ENCODE measurements at places on chromosomes 6 and 20.

DNA sequence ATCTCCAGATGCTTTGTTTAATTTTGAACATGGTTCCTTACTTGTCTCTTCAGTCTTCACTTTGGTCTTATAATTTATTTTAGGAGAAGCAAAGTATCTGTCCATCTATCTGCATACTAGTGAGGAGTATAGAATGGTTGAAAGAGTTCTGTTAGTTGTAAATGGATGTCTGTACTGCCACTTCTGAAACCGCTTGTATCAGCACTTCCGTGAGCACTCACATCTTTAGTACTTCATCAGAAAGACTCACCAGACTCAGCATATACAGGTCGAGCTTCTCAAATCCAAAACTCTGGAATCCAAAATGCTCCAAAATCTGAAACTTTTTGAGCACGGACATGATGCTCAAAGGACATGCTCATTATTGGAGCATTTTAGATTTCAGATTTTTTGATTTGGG, 142.0 kb upstream of the GLP1R start:
- DNase-seq, result no peak

GRCh38 chr6:129730477-129731165, 20.6 kb upstream of the ARHGAP18 start:
- DNase-seq, result no peak

GRCh38 chr6:15893556-15894253, 230.9 kb upstream of the DTNBP1 start:
- no peak for DNase-seq

DNA sequence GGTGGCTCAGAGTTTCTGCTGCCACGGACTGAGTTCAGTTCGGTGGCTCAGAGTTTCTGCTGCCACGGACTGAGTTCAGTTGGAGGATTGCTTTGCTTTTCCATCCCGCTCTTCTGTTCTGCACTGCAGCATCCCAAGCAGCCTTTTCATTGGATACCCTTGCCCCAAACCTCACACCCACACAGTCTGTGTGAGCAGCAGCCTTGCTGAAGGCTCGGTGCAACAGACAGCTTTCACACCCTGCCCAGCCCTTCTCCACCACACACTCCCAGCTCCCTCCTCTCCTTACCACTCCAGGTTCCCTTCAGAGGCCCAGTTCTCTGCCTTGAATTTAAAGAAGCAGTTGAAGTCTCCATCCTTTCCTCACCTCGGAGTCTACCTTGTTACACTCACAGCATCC, 52.5 kb upstream of the CHD6 start:
- no peak for DNase-seq

DNA sequence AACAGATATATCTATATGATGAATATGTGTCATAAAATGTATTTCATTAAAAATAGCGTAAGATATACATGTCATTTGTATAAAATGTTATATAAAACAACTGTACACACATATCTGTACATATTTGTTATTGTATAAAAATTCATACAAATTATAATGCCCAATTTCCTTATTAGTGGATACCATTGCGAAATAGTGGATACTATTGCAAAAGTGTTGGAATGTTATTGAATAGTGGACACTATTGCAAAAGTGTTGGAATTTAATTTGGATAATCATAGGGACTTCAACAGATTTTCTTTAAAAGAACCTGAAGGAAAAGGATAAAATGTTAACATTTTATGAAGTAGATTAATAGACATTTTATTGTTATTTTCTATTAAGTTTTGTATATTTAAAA, 487.4 kb downstream of the HAO1 start:
- no peak for DNase-seq

GRCh38 chr6:46715141-46715540, 20.0 kb downstream of the PLA2G7 start:
- no peak for DNase-seq

GRCh38 chr6:151069641-151070040, 170.1 kb upstream of the AKAP12 start:
- DNase-seq, result no peak

DNA sequence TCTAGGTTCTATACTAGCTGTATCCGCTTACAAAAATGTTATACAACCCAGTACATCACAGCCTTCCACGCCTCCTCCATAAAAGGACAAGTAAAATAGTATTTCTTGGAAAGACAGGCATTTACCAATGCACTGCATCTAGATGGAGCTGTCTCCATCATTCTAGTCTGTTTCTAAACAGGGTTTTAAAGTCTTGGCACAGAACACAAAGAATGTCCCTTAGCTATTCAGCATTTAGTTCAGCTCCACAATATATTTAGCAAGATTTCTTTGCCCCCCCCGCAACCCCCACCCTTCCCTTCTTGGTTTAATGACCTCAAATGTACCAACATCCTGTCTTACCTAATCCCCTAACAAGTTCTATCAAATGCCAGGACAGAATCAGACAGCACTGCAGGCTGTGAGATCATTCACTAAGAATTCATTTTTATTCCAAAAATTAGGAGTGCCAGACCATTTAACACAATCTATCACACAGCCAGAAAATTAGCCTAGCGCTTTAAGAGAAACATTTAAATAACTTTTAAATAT, 198.6 kb downstream of the BACH2 start:
- no peak for DNase-seq

DNA sequence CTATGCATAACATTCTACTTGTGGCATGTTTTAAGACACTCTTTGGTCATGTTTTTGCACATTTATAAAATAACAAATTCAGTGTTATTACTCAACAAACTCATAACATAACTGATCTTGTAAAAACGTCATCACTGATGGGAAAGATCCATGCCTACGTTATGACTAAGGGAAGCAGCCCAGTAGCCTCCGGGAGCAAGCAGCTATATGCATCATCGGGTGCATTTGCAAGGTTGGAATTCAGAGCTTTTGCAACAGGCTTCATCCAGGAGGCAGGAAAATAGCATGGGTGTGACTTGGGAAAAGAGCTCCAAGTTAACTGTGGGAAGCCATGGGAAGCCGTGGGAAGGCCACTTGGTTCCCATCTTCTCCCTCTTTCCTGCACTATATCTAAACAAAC, 271.6 kb upstream of the SGK1 start:
- DNase-seq, result no peak

- no peak for DNase-seq
These were observed 37.3 kb downstream of the PREX1 start for GRCh38 chr20:48790473-48791003.

GRCh38 chr20:61699495-61700374, 365.9 kb downstream of the TAF4 start:
- no peak for DNase-seq

- no peak for DNase-seq
These were observed 43.1 kb downstream of the RRBP1 start for GRCh38 chr20:17638835-17639407.

GRCh38 chr6:107763946-107764345, 60.2 kb downstream of the SCML4 start:
- DNase-seq, result no peak

DNA sequence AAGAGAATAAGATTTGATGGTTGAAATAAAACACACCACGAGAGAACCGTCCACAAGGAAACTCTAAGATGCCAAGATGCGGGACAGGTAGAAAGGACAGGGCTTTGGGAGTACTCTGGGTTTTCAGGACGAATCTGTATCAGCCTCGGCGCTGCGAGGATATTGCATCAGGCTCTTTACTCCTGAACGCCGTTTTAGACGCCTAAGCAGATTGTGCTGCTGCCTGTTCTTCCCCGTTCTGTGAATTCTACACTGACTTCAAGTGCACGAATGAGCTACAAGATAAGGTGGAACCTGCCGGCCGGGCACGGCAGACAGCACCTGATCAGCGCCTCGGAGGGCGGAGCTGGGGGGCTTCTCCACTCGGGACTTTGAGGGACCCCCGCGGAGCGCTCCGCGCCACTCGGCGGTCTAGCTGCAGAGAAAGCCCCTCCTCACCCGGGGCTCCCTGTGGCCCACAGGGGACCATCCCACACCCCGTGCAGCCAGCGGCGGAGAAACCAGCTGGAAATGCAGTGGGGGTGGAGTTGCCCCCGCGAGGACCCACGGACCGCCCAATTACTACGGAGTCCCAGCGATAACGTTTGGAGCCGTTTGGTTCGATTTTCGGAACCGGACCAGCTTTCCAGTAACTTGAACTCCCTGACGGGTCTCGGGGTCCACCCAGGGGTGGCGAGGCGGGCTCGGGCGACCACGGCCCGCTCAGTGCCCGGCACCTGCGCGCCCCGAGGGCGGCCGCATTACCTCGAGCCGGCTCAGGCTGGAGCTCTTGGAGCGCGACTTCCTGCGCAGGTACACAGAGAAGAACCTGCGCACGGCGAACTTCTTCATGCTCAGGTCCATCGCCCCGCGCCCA, 646 bp downstream of the RPS6KA2 start:
- no peak for DNase-seq

- no peak for DNase-seq
These were observed 16.2 kb downstream of the HMGN4 start for GRCh38 chr6:26554447-26554696.

DNA sequence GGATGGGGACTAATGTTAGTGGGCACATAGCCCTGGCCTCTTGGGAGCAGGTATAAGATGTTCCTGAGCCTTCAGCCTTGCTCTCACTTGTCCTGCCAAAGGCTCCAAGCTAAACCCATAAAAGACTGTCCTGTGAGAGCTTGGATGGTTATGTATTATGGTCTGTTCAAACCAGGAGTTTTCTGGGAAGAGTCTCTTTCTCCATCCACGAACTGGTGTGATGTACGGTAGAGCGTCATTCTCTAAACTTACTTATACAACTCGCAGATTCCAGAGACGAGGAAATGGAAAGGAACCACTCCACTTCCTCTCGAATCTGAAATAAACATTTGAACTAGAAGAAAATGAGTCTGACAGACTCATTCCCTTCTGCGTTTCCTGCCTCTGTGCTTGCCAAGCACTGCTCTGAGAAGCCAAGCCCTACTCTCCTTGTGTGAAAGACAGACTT, 5.3 kb downstream of the SOBP start:
- DNase-seq, result no peak

GRCh38 chr6:79334674-79335073, 100.2 kb upstream of the HMGN3 start:
- no peak for DNase-seq

- no peak for DNase-seq
These were observed 1.6 kb upstream of the DDAH2 start for GRCh38 chr6:31730631-31731086.

GRCh38 chr6:137403443-137403842, 90.8 kb downstream of the OLIG3 start:
- no peak for DNase-seq

DNA sequence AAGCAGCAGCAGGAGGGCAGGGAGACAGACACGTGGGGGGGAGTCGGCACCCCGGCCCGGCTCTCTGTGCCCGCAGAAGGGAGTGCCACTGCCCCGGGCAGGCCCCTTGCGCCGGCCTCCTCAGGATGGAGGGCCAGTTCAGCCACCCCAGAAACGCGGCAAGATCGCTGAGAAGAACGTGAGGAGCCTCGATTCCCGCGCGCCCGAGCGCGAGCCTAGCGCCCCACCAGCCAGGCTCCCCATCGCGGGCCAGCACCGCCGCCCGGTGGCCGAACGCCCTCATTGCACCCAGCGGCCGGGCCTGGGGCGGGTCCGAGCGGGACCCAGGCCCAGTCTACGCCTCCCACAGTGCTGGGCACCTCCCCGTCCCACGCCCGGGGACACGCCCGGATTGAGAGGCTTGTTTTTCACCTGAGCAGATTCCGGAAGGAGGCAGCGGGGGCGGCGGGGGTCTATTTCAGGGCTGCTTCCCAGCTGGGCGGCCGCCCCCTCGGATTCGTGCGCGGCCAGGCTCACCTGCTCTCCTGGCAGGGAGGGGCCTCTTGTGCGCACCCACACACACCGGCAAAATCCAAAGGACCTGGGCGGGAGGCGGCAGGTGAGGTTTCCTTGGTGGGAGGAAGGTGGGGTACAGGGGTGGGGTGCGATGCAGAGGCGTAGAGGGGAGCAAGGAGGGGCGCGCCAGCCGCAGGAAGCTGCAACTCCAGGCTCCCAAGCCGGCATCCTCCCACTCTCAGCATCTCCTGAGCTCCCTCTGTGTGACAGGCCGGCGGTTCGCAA, 9.0 kb upstream of the GRM4 start:
- DNase-seq, result peak; percentile 63

- DNase-seq, result no peak
These were observed 231.0 kb downstream of the MEI4 start for GRCh38 chr6:77883851-77884250.

DNA sequence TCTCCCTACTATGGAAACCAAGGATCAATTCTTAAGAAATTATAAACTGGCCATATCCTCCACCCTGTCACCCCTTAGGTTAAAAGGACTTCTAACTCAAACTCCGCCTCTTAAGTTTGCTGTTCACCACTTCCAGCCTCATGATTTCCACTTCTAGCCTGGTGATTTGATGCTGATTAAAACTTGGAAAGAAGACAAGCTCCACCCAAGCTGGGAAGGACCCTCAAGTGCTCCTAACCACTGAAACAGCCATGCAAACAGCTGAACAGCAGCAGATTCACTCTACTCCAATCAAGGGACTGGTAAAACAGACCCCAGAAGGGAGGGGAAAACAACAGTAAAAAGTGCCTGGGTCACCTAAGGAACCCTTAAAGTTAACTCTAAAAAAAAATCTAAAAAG, 10.3 kb downstream of the LCA5 start:
- no peak for DNase-seq

GRCh38 chr6:53309059-53309900, 39.5 kb downstream of the ELOVL5 start:
- no peak for DNase-seq

GRCh38 chr6:170117111-170117972, 173.5 kb downstream of the DLL1 start:
- DNase-seq, result no peak

- DNase-seq, result no peak
These were observed 183.4 kb downstream of the LY86 start for GRCh38 chr6:6771964-6772363.

GRCh38 chr6:113901482-113901881, 44.3 kb downstream of the MARCKS start:
- no peak for DNase-seq

GRCh38 chr6:90502381-90502780, 84.5 kb downstream of the MAP3K7 start:
- no peak for DNase-seq

GRCh38 chr20:51597389-51598231, 55.1 kb upstream of the NFATC2 start:
- no peak for DNase-seq

- no peak for DNase-seq
These were observed 18.4 kb downstream of the ECT2L start for GRCh38 chr6:138814179-138814834.

DNA sequence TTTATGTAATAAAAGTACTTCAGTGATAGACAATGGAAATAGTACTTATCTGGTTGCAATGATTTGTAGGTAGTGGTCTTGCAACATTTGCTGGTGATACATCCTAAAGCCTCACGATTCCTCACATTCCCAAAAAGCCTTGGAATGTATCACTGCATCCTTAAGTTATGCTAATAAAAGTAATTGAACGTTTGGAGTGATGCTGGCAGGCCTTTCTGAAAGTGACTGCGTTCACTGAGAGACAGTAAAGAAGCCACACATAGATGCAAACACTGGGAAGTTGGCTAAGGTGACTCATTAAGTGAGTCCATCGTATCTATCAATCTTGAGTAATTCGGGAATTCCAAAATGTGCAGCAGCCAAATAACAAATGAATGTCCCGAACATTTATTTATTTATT, 444.1 kb upstream of the SOX4 start:
- DNase-seq, result no peak

- no peak for DNase-seq
These were observed 101.0 kb upstream of the QKI start for GRCh38 chr6:163313566-163313965.

- DNase-seq, result no peak
These were observed 64.2 kb upstream of the INSM1 start for GRCh38 chr20:20303742-20304141.

GRCh38 chr20:17129089-17129488, 97.8 kb upstream of the PCSK2 start:
- DNase-seq, result no peak
